ENCODE measurements at places on chromosomes 2 and 18. TPM values are rescaled to one million over a fixed set of nuclear protein-coding genes. Genes with fewer than 3 reads are reported as not detected.

The HNMT gene
- total RNA-seq: 11.8 TPM

The RMC1 gene
- 18.1 TPM for total RNA-seq

The IL18RAP gene
- total RNA-seq: 0.70 TPM

The GDF7 gene
- 0.94 TPM for total RNA-seq

The KIAA2012 gene
- total RNA-seq: not detected

The CMPK2 gene
- 5.5 TPM for total RNA-seq

The FAM228A gene
- total RNA-seq: 0.35 TPM

The DNER gene
- 1.00 TPM for total RNA-seq

The GNAL gene
- 1.1 TPM for total RNA-seq

The FBLN7 gene
- total RNA-seq: 1.00 TPM

The MAPRE2 gene
- 164 TPM for total RNA-seq

The KCNIP3 gene
- total RNA-seq: 6.5 TPM

The GREB1 gene
- total RNA-seq: 2.9 TPM

The CLK1 gene
- total RNA-seq: 58.3 TPM

The ABCB11 gene
- total RNA-seq: 0.03 TPM

The PDE11A gene
- 0.54 TPM for total RNA-seq

The OSBPL1A gene
- 49.4 TPM for total RNA-seq

All from cardiac septum (tissue), 1 donor.